ENCODE measurements at places on chromosomes 11 and 22. TPM values are rescaled to one million over a fixed set of nuclear protein-coding genes. Genes with fewer than 3 reads are reported as not detected.

Gene CRACR2B
- total RNA-seq, result 10.3 TPM

Gene MACROD1
- total RNA-seq, result 22.3 TPM

Gene MMP8
- not detected for total RNA-seq

Gene ZBTB16
- 11.9 TPM for total RNA-seq

Gene DBX1
- 0.36 TPM for total RNA-seq

Gene CCDC116
- total RNA-seq, result 0.21 TPM

Measured in type B pancreatic cell (in vitro differentiated cells).